ENCODE measurements at places on chromosomes 12 and 14.

DNA sequence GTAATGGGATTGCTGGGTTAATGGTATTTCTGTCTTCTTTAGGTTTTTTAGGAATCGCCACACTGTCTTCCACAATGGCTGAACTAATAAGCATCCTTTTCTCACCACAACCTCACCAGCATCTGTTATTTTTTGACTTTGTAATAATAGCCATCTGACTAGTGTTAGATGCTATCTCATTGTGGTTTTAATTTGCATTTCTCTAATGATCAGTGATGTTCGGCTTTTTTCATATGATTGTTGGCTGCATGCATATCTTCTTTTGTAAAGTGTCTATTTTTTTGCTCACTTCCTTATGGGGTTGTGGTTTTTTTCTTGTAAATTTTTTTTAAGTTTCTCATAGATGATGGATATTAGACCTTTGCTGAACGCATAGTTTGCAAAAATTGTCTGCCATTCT lies 377.9 kb downstream of the GALC start:
- no peak for DNase-seq

- no peak for DNase-seq
Measured at GRCh38 chr12:12403264-12404248, 46.7 kb downstream of the BORCS5 start.

- no peak for DNase-seq
Measured at GRCh38 chr14:93720981-93721483, 67.3 kb downstream of the PRIMA1 start.

GRCh38 chr14:22634233-22634900 lies 9.8 kb downstream of the OR6J1 start:
- no peak for DNase-seq

DNA sequence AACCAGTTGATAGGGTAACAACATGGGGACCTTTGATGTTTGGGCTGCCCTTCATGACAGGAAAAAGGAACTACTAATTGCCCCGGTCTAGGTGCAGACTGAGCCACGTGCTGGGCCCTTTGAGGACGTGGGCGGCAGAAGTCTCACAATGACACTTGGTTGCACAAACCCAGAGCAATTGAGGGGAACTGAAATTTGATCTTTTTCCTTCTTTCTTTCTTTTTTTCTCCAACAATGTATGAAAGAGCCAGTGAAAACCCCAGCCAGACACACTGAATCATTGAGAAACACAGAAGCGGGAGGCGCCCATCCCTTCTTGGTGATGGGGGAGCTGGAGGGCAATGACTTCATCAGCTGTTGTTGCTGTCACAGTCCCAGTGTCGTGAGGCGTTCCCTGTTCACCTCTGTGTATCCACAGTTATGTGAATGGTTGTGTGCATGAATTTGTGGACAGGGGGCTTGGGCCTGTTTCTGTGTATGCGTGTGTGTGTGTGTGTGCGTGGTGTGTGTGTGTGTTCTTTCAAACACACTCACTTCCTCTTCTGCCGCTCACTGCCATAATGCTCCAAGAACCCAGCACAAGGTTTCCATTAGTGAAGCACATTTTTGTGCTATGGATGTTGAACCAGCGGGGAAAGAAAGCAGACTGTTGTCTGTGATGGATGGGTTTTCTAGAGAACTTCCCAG lies 137.5 kb upstream of the CCND2 start:
- no peak for DNase-seq

GRCh38 chr12:6970096-6970527 lies 352 bp downstream of the PHB2 start:
- no peak for DNase-seq

- no peak for DNase-seq
Measured at GRCh38 chr12:122917507-122918121, 21.7 kb upstream of the VPS37B start.

DNA sequence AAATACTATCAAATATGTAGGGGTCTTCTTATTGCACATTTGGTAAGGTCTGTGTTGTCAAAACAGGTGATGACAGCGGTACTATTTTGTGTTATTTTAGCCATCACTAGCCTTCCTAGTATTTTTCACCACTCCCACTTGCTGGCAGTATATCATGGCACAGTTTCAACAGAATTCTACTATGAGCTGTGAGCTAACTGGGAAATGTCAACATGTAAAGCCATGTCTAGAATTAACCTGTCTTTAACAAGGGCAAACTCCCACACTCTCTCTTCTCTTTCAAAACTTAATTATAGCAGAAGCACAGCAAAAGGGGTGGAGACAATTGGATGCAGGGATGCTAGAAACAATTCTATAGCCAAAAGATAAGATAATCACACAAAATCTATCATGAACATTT lies 253.4 kb downstream of the PAX9 start:
- no peak for DNase-seq

- DNase-seq = no peak
Measured at GRCh38 chr14:86541972-86542371, 1012.0 kb downstream of the FLRT2 start.
